Stimulated activated CD8-positive, alpha-beta memory T cell treated with anti-CD3 and anti-CD28 coated beads, Interleukin-7, amount 100 ng/mL, for 24 hours (primary cell): ENCODE measurements at places on chromosomes 11 and 22.

- DNase-seq: no peak
Observed at GRCh38 chr22:32552521-32552920, 77.9 kb downstream of the FBXO7 start.

DNA sequence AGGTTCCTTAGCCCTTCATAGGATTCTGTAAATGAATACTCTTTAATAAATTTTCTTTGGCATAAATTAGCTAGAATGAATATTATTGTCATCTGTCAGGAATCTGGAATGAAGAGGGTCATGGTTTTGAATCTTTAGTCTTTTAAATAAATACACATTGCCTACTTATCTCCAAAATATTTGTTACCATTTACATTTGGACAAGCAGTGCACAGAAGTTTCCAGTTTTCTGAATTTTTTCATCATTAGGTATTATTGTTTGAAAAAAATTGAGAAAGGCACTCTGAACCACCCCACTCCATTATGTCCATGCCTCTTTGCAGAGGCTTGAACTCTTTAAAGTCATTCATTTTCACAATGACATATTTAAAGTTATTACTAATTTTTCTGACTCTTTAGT is 549.0 kb upstream of the LUZP2 start:
- DNase-seq: no peak

DNA sequence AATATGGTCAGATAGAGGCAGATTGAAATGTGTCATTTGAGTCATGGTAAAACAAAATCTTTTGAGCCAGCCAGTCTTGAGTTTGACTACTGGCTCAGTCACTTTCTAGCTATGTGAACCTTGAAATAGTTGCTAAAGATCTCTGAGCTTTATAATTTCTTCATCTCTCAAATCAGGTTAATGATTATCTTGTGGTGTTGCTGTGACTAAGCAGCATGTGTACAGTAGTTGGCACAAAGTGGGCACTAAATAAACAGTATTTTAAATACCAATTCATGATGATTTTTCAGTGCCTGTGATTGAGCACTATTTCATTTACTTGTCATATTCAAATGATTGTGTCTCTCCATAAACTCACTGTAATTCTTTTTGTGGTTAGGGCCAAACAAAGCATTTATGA is 70.8 kb downstream of the RAB38 start:
- DNase-seq: no peak

DNA sequence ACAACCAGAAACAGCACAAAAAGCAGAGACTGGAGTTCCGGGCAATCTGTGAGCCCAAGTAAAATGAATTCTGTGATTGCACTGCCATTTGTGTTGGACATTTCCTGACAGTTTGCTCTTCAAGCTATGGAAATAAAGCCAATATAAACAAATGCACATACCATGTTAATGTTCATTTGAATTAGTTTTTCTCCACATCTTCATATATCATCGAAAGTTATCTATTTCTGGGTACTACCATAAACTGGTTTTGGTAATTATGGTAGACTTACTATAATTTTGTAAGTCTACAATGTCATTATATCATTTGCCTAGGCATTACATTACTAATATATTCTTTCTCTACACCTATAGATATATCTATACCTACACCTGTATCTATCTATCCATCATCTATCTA is at the start of gene OR5M11:
OR5M11 (minus strand) TSS at position 101 of the 400 bp plus-strand sequence; CDS start at position 101, 0 bp downstream.
- no peak for DNase-seq

DNA sequence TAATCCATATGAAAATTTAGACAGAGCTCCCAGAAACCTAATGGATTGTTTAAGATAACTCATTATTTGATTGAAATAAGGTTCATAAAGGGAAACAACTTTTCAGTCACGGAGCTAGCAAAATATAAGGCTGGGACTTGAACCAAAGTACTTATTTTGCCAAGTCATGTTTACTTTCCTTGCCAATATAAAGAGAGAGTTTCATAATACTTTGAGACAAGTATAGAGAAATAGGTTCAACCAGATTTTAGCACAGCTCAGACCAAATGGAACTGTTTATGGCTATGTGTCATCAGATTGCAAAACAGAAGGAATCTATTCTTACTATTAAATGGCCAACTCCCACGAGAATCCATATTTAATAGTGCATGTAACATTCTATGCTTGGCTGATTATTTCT is 1517.5 kb upstream of the TENM4 start:
- DNase-seq: no peak

GRCh38 chr11:28528217-28528616 is 420.0 kb downstream of the METTL15 start:
- no peak for DNase-seq

GRCh38 chr22:38228873-38229740 is 27.3 kb downstream of the MAFF start:
- no peak for DNase-seq

- DNase-seq: no peak
Observed at GRCh38 chr11:66068923-66069714, 953 bp upstream of the PACS1 start.

DNA sequence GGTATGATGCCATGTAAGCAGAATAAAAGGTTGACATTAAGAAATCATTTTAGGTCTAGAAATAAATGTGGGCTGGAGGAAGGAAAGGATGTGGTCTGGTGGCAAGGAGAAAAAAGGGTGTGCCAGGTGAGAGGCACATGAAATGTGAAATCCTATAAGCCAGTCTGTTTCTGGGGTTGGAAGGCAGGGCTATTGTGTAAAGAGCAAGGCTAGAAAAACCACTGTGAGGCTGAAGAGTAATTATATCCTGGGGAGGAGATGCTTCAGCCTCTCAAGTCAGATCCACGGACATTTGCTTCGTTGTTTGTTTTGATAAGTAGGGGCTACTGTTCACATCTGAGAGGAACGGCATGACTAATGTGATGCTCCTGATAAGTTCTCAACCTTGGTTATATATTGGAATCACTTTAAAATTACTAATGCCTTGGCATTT is 77.5 kb upstream of the CTSC start:
- no peak for DNase-seq

- no peak for DNase-seq
Observed at GRCh38 chr22:44555046-44555445, 57.0 kb upstream of the RTL6 start.

DNA sequence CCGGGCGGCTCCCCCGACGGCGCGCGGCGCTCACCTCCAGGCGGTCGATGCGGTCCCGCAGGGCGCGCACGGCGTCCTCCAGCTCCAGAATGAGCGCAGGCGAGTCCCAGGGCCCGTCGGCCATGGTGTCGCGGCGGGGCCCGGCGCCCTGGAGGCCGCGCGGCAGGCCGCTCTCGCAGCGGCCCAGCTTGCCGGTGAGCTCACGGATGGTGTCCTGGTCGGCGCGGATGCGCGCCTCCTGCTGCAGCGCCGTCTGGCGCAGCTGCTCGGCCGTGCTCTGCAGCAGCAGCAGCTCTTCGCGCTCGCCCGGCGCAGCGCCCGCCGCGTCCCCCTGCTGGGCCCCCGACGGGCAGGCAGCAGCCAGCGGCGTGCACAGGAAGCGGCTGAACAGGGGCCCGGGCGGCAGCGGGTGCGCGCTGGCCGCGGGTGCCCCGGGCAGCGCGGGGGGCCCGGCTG is 599 bp downstream of the NPTXR start:
- no peak for DNase-seq

GRCh38 chr22:37744589-37744988 is 47.7 kb downstream of the TRIOBP start:
- DNase-seq: no peak

DNA sequence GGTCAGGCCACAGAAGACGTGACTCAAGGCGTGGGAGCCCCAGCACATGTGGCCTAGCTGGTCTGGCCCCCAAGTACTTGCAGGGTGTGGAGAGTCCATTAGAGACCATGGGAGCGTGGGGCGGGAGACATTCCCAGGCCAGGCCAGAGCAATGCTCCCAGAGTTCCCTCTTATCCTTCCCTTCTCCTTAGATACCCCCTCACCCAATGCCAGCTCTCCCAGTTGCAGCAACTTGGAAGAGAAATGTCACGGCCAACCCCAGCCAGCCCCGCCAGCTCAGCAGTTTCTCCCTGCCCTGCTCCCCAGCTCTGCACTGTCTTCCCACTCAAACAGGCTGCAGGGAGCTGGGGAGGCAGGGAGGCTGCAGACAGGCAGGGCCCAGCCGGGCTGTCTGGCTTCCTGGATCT is 65.4 kb upstream of the TSPAN18 start:
- DNase-seq: no peak

- DNase-seq: no peak
Observed at GRCh38 chr11:63553759-63554158, 9.4 kb downstream of the PLAAT2 start.

DNA sequence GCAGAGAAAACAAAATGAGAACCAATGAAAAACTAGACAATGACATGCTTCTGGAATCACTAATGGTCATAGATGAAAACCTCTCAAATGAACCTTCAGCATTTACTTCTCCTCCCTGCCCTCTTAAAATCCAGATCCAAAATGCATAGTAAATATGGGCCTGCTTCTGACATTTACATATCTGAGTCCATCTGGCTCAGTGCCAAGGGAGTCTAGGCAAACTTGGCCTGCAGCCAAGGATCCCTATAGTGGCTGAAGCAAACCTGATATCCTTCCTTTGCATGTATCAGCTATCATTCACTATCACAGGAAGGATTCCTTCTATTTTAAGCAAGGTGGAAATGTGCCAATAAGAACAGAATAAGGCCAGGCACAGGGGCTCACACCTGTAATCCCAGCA is 104.8 kb downstream of the C11orf58 start:
- no peak for DNase-seq

GRCh38 chr11:66186470-66186869 is 82.0 kb upstream of the RAB1B start:
- no peak for DNase-seq

DNA sequence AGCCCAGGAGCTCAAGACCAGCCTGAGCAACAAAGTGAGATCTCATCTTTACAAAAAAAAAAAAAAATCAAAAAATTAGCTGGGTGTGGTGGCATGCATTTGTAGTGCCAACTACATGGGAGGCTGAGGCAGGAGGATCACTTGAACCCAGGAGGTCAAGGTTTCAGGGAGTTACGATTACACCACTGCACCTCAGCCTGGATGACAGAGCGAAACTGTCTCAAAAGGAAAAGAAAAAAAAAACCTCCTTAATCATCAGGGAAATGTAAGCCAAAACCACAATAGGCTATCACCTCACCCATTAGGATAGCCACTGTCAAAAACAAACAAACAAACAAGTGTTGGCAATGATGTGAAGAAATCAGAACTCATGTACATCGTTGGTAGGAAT is 13.4 kb downstream of the DGCR2 start:
- no peak for DNase-seq
